Activated naive CD4-positive, alpha-beta T cell treated with anti-CD3 and anti-CD28 coated beads, Interleukin-2, amount 50 U/mL, for 72 hours (primary cell): ENCODE measurements at places on chromosomes 12 and 14.

DNA sequence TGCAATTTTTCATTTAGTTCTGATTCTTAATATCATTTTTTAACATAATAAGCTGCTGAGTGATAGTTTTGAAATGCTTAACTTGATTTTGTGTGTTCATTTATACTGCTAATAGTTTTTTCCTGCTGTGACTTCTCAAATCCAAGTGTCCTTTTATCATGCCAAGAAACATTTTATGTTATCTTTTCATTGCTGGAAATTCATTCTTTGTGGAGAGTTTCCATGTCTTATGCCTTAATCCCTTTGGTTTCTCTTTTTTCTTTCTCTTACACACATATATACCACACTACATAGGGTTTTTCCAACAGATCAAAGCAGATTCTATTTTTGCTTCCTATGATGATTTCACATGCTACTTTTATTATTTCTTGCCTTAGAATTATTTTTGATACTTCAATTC lies 981.1 kb downstream of the SLC6A15 start:
- no peak for DNase-seq

DNA sequence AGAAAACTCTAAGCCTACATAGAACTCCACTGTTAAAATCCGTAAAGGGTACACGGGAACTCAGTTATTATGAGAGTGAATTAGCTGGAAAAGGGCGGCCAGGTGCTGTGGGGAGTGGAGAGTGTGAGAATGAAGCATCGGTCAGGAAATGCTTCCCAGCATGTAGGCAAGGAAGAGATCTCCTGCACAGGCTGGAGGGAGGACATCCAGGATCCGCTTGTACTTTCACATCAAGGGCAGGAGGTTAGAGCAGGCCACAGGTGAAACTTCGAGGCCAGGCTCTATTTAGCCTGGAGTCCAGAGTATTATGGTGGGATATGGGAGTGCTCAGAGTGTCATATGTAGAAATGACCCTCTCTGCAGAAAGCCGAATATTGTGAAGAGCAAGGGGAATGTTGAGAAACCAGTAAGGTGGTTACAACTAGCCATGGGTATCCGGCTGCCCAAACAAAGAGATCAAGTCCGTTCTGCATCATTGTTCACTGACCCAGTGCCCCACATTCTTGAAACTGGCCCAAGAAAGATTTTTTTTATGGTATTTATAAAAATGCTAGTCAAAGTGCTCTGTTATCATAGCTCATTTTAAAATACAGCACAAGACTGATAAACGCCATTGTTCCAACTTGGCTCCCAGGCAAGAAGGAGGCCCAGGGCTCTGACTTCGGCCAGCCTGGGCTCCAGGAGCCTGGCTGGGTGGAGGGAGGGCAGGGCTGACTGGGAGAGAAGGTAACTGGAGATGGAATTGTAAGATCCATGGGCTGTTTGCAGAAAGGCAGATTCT lies 79.4 kb upstream of the HIF1A start:
- no peak for DNase-seq

GRCh38 chr14:104096318-104096717 lies 10.8 kb downstream of the ASPG start:
- DNase-seq = no peak

DNA sequence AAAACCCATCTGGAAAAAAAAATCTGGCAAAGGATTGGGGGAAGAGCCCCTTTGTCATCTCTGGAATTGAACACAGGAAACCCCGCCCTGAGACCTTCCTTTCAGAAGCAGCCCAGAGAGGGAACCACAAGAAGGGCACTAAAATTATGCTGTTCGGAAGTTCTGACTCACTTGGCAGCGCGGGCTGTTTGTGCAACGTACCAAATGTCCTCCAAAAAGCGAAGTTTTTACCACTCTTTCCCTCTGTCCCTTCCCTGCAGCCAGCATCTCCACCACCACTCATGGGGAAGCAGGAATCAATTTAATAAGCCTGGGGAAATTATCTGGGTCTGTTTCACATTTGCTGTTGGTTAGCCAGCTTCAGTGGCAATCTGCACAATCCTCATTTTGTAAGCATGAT lies 3.2 kb upstream of the SYNE3 start:
- DNase-seq = peak; percentile 85

DNA sequence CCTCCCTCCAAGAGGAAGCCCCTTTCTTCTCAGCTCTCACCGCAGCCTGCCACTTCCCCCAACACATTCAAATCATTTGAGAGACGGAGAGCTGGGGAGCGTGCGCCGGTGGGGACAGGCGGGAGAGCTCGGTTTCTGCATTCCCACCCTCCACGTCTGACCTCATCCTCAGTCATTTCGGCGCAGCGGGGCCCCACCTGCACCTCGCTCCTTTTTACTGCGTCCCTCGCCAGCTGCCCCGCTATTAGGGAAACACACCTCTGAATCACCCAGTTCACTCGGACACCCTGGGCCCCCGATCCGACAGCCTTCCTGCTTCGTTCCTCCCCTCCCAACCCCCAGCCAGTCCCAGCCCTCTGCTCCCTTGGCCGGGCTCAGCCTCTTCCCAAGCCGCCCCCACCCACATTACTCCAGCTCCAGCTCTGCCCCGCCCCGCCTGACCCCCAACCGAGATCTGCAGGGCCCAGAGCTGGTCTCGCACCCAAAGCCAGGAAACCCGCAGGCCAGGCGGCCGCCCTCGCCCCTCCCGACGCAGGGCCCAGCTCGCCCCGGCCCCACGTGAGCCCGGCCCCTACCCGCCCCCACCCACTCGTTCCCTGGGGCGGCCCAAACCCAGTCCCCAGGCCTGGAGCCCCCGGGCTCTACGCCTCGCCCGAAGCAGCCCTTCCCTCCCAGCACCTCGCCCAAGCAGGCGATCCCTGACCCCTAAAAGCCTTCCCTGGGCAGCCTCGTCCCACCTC lies 783 bp downstream of the CORO1C start:
- DNase-seq = peak; percentile 22

DNA sequence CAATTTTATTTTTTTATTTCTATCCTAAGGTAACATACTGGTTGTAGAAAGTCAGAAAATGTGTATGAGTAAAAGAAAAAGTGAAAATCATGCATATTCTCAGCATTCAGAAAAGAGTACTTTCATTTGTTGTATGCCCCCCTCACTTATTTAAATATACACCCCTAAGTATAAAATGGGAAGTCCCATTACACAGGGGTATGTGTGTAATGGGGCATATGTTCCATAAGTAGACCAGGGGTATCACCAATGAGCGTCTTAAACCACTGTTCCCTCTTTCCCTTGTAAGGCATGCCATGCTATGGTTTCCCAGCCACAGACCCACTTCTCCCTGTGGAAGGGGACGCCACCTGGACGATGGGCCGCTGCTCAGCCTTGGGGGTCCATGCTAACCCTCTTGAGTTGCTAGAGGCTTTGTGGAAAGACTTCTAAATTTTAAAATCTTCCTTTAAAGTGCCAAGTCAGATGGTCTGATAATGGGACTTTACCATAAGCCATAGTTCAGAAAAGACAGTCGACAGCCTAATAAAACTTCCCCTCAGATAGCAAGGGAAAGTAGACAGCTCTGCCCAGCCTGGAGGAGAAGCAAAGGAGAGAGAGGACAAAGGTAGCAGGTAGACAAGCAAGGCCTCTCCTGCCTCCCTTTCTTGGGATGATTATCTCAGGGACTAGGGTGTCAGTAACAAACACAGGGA lies 118.2 kb downstream of the ZFP36L1 start:
- DNase-seq = no peak

DNA sequence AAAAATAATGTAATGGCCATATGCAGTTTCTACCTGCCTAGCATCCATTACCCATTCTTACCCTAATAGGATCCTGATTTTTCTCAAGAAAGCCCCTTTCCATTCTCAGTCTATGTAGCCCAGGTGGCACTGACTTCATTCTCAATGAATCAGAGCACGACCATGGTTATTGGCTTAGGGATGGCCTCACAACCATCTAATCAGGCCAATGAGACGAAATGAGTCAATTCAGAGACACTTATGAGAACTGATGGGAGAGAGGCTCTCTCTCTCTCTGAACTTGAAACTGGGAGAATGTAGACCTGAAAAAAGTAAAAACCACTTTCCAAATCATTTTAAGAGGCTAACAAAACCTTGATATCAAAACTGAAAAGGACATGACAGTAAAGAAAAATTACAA lies 45.3 kb upstream of the OXA1L start:
- DNase-seq = no peak

DNA sequence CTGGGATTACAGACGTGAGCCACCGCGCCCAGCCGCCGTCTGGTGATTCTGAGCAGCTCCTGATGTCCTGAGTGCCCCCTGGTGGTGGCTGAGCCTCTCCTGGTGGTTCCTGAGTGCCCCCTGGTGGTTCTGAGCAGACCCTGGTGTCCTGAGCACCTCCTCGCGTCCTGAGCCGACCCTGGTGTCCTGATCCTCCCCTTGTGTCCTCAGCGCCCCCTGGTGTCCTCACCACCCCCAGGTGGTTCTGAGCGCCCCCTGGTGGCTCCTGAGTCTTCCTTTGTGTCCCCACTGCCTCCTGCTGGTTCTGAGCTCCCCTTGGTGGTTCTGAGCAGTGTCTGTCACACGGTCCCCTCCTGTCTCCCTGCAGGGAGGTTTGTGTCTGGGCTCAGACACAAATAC lies 1304.9 kb downstream of the TMEM121 start:
- no peak for DNase-seq

- no peak for DNase-seq
These were observed 25.0 kb downstream of the DAD1 start for GRCh38 chr14:22563987-22564386.

- no peak for DNase-seq
These were observed 58.3 kb downstream of the TMCC3 start for GRCh38 chr12:94592080-94592479.

- DNase-seq = no peak
These were observed 143.9 kb upstream of the SSTR1 start for GRCh38 chr14:38063711-38064320.

DNA sequence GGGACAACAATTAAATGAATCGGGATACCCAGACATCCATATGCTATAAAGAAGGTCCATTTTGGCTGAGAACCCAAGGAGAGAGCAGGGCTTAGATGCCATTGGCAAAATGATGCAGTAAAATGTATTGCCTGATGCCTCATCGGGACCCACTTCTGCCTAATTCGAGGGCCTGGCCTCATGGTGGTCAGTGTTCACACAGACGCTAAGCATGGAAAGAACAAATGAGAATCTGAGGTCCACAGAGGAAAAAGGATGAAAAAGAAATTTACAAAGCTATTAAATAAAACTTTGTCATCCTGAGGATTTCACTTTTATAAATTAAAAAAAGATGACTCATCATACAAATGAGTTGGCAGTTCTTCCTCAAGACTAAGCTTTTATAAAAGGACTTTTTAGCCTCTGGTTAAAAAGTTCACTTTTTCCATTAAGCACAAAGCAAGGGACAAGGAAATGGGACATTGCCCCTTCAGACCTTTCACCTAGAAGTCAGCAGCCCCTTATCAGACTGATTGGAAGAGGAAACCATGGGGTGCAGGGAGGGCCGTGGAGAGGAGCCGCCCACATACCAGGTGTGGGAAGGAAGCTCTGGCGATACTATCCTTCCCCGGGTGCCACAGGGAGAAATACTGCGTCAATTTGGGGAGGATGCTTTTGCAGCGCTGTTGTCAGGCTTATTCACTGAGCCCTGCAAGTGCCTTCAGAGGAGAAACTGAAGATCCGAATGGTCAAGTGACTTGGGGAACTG lies 176.0 kb downstream of the EGLN3 start:
- DNase-seq = no peak

DNA sequence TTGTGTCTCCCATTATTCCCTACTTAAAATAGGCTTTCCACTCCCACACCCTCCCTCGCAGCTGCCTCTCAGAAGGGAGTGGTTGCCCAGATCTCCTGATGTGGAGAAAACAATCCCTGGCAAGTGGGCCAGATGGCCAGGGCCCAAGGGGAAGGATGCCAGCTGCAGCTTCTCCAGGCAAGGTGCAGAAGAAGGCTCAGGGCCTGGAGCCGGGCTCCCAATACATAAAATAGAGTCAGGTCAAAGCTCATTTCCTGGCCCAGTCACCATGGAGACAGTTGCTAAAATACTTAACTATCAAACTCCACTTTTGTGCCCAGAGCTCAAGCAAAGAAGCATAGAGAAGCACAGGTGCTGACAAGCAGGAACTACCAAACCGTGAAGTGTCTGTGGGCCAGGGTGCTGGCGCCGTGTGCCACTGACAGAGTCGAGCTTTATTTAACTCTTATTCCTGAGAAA lies 45.7 kb upstream of the ITPR2 start:
- DNase-seq = no peak

DNA sequence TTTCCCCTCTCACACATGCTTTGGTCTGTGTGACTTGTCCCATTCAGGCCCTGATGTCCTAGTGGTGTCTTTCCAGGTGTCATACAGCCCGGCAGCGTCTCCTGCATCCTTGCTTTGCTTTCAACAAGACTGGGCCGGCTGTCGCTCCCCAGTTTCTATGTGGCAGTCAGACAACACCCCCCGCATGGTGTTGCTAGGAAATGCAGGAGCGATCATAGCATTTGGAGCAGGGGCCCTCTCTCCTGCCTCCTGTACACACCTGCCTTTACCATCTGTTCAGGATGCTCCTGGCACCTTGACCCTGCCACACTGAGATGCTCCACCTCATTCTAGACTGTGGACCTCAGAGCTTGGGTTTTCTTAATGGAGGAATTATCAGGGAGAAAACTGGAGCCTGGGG lies 29.5 kb downstream of the CACNA1C start:
- no peak for DNase-seq

GRCh38 chr14:76832503-76832988 lies 6.3 kb downstream of the LRRC74A start:
- DNase-seq = no peak

GRCh38 chr12:115619889-115620288 lies 657.6 kb downstream of the MED13L start:
- DNase-seq = no peak

GRCh38 chr12:95516757-95517156 lies 34.5 kb downstream of the USP44 start:
- DNase-seq = no peak

GRCh38 chr14:96125536-96125935 lies 79.1 kb upstream of the BDKRB2 start:
- DNase-seq = no peak

DNA sequence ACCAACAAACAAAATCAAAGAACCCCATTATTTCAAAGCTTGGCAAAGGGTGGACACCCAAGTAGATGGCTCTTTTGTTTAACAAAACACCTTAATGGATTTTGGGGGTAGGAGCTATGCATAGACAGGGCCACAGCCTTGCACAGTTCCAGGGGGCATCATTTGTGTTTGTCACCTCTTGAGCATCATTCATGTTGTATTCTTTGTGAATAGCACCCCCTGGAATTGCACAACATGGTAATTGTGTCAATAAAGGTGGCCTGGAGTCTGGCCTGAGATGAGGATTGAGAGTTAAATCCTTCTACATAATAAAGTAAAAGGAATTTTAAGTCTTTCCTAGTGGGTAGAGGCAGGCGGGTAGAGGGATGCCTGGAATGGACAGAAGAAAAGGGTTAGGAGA lies 3.3 kb upstream of the FRS2 start:
- no peak for DNase-seq

GRCh38 chr12:100058482-100059029 lies 73.8 kb upstream of the ANKS1B start:
- DNase-seq = no peak

GRCh38 chr12:32273712-32274111 lies 125.6 kb upstream of the FGD4 start:
- DNase-seq = no peak

GRCh38 chr12:122747224-122748135 lies 5.1 kb upstream of the DENR start:
- DNase-seq = no peak
